ENCODE measurements at places on chromosomes 12 and 14.

DNA sequence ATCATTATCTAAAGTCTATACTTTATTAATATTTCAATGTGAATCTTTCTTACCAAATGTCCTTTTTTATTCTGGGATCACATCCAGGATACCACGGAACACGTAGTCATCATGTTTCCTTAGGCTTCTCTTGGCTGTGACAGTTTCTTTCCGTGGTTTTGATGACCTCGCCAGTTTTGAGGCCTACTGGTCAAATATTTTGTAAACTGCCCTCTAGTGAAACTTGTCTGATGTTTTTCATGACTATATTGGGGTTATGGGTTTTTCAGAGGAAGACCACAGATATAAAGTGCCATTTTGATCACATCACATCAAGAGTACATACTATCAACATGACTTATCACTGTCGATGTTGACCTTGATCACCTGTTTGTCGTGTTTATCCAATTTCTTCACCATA, 14.1 kb upstream of the SERPINA6 start:
- DNase-seq = no peak

DNA sequence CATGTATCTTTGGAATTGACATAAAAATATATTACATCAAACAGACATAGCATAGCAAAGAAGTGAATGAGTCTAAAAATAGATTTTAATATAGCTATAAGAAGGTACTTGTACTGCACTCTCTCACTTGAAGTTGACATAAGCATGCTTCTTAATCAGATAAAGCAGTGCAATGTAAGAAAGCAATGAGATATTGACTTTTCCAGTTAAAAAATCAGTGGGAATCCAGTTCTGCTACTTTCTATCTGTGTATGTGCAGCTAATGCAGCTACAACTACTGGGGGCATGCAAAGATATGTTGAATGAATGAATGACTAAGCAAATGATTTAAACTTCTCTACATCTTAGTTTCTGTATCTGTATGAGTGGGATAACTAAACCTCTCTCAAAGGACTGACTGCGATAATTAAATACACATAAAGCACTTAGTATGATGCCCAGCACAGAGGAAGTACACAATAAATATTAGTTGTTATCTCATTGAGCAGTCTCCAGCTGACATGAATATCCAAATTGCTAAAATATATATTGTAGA, 10.3 kb downstream of the WASHC3 start:
- no peak for DNase-seq

DNA sequence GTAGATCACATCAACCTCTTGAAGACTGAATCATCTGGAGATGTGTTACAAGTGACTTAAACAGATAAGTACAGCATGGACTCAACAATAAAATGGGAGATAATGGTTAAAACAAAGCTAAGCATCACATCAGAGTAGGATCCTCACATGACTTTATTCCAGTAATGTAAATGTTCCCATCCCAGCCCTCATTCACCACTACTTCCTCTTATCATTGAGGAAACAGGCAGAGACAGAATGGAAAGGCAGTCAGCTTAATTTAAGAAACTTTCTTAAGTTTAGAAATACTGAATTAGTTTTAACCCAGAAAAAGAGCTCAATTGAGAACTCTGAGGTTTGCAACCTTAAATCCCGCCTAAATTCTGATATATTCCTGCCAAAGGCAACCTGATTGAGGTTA, 1.2 kb upstream of the ALG10 start:
- no peak for DNase-seq

GRCh38 chr12:107477947-107478610, 207.5 kb upstream of the PWP1 start:
- no peak for DNase-seq

DNA sequence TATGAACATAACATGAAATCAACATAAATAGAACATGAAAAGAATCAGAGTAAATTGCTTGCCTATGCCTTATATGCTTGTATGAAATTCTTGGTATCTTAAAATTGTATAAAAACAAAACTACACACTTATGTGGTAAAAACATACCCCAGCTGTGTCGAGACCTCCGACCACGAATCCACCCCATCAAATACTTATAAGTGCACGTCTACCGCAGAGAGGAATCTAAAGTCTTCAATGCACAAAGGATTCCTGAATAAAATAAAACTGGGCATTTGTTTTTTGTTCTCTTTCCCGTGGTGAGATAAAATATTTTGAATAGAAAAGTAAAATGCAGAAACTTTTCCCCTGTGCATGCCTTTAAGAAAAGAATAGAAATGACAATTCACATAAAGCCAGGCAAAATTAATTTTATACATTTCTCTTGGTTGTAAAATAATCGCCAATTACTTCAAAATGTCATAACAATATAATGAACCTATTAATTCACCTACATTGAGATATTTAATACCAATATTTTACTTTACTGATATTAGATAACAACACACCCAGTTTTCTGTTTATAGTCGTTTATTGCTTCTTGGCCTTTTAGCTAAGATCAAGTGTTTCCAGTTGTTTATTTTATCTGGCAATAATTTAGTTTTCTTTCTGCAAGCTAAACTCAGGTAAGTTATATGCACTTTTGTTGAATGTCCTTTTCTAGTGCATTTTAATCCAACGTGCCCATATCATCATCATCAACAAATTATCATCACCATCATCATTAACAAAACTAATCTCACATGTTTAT, 1.0 kb downstream of the KLRK1 start:
- DNase-seq = no peak

- DNase-seq = no peak
These were observed 174.1 kb upstream of the TMTC1 start for GRCh38 chr12:29957835-29958234.

Data from NCI-H2081 (cell line).